Endodermal cell (in vitro differentiated cells): ENCODE measurements at places on chromosomes 6 and 20.
A peak's percentile ranks its signal among the peaks of the same experiment; 100 is the strongest.

GRCh38 chr6:11146117-11146826, 34.7 kb upstream of the ERVFRD-1 start:
- DNase-seq: peak; percentile 77

DNA sequence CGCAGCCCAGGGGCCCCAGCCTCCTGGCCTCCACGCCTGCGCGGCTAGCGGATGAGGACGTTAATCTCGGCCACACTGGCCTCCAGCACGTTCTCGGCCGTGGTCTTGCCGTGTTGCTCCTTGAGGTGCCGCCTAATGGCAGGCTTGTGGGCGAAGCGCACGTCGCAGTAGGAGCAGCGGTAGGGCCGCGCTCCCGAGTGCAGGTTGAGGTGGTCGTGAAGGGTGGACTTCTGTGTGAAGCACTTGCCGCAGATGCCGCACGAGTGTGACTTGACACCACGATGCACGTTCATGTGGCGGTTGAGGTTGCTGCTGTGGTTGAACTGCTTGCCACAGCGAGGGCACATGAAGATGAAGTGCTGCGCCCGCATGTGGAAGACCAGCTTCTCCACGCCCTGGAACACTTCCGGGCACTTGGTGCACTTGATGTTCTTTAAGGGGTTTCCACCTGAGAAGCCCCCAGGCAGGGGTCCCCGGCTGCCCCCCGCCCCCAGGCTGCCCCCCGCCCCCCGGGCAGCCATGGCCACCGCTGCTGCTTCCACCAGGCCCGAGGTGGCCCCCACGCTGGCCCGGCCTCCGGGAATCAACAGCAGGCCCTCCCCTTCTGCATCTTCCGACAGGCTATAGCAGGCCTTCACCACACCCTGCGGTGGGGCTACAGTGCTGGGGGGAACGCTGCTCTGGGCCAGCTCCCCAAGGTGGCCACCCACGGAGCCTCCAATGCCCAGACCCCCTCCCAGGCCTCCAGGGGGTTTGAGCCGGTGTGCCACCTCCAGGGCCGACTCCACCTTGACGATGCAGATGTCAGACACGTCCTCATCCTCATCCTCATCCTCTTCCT, 1.8 kb downstream of the ZBTB12 start:
- DNase-seq: peak; percentile 48

GRCh38 chr20:36159833-36160232, 5.3 kb downstream of the EPB41L1 start:
- DNase-seq: no peak

DNA sequence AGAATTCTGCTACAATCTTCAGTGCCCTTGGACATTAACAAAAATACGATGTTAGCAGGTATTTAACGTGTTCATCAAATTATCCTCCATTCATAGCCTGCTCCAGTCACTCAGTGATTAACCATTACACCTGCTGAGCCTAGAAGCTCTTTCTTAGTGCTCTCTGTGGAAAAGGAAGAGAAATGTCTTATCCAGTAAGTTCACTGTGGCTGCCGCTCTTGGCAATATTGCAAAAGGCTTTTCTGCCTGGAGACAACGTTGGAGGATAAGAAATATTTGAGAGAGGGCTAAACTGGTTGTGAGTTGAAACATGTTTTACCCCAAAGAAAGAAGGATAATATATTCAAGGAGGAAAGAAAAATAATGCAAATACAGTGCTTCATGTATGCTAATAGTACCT, 217.4 kb upstream of the HSF2 start:
- no peak for DNase-seq

DNA sequence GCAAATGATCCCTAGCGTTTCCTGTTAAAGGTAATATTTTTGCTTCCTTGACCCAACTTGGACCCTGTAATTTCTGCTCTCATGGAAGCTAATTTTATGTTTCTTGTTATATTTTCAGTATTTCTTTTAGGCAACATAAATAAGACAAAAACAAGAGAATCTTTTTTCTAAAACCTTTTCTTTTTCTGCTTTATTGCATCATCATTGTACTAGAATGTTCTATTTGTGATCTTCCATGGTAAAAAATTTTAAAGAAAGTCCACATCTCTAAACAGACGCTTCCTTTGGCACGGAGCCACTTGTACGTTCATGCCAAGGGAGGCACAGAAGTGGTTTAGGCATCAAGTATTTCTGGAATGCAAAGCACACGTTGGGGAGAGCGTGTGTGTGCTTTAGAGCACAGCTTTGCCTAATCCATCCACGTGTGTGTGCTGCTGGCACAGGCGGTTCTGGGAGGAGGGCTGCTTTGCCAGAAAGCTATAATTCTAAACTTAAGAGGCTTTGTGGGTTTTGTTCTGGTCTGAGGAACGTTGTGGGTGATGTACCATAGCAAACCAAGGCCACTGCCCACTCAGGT, 98.3 kb downstream of the SASH1 start:
- peak; percentile 38 for DNase-seq

GRCh38 chr20:14888134-14888533, 550.7 kb upstream of the FLRT3 start:
- no peak for DNase-seq

DNA sequence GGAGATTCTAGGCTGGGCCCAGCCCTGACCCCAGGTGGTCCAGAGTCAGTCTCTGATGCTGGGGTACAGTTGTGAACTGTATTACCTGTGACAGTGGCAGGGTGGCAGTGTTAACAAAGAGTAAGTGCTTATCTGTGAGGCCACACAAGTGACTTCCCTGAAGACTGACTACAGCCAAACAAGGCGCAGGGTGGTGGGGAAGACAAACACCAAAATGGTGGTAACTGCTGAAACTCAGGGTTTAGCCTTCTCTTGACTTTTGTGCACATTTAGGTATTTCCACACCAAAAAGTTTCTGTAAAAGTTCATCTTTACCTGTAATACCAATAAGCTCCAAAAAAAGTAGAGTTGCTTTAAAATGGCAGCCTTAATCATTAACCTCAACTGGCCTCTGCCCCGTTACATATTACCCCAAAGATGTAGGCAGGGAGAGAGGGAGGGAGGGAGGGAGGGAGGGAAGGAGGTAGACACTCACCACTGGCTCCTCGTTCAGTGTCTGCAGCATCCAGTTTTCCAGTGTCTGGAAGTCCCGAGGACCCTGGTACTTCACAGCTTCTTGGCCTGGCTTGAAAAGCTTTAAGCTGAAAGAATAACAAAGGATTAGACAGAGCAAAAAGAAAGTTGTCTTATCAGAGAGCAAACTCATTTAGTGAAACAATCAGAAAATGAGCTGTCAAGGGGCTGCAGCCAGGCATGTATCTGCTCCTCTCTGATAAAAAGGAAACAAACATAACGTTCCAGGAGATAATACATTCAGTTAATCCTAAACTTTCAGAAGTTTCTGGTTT, 11.3 kb downstream of the TXNDC5 start:
- peak; percentile 72 for DNase-seq

GRCh38 chr6:153210083-153210482, 79.0 kb upstream of the RGS17 start:
- DNase-seq: no peak

- no peak for DNase-seq
These were observed 44.8 kb downstream of the TCP11 start for GRCh38 chr6:35096129-35096862.

- DNase-seq: peak; percentile 95
These were observed 89.4 kb downstream of the GRM4 start for GRCh38 chr6:34056305-34057108.

- no peak for DNase-seq
These were observed 42.5 kb downstream of the CD109 start for GRCh38 chr6:73738367-73739028.

DNA sequence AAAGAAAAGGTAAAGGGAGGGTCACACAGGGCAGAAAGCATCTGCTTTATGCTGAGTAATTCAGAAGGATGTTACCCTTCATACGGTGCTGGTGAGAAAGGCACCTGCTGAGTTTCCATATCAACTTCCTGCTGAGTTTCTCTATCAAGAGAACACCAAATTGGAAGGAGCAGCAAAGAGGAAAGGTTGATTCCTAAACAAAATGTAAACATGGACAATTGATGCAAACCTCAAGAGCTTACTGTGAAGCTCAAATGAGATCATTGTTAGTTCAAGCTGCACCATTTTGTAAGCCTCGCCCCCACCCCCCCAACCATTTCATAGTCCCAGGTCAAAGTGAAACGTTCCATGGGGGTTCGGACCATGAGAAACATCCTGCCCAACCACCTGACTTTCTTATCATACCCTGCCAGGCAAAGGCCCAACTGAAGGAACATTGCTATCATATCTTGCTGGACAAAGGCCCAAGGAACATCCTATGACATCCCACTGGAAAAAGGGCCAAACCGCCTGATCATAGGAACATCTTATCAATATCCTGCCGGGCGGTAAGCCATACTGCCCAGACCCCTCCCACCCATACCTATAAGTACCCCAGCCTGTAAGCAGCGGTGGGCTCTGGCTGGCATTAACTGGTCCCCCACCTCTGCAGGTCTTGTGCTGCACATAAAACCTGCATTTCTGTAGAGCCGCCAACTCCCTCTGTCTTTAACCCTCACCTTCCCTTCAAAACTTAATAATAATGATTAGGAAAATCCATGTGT, 171.6 kb downstream of the UBE3D start:
- DNase-seq: no peak

DNA sequence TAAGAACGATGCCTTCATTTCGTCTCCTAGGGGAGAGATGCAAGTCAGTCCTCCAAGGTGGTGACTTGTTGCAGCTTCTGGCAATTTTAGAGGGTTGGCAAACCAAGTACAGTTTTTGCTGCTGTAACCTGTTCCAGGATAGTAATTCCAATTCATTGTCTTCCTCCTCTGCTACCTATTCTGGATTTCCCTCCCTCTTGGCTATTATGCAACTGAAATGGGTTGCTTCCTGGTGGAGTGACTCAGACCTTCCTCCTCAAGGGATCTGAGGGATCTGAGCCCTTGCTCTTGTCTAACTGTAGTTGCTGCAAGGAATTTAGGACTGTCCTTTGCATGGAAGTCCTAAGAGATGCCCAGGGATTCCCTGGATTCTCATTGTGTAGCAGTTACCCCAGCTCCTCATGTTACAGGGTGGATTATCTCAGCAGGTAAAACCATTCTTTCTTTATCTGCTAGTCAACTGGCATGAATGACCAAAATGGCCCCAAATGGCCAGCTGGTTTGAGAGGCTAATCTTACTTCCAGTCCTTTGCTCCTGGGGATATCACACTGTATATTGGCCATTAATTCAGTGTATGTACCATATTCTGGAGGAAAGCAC, 17.6 kb upstream of the ELMO2 start:
- DNase-seq: no peak

DNA sequence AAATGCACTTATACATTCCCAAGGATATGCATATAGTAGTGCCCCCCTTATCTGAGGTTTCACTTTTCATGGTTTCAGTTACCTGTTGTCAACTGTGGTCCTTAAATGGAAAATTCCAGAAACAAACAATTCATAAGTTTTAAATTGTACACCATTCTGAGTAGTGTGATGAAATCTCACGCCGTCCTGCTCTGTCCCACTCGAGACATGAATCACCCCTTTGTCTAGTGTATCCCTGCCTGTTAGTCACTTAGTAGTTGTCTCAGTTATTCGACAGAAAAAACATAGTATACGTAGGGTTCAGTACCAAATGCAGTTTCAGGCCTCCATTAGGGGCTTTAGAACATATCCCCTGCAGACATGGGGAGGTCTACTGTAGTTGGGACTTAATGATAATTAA, 57.0 kb downstream of the MAP1LC3A start:
- no peak for DNase-seq

DNA sequence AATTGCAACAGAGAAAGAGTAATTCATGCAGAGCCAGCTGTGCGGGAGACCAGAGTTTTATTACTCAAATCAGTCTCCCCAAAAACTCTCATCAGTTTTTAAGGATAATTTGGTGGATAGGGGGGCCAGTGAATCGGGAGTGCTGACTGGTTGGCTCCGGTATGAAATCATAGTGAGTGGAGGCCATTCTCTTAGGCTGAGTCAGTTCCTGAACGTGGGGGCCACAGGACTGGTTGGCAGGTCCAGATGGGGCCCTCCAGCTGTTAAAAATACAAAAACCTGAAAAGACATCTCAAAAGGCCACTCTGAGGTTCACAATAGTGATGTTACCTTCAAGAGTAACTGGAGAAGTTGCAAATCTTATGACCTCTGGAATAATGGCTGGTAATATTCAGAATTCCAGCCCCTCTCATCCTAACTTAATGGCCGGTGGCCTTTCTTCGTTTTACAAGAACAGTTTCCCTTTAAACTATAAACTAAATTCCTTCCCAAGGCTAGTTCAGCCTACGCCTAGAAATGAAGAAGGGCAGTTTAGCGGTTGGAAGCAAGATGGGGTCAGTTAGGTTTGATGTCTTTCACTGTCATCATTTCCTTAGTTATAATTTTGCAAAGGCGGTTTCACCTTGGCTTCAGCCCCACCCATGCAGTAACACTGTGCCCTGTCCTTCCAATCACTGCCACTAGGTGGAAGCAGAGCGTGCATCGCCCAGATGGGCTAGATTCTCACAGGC, 6.8 kb upstream of the MICA start:
- peak; percentile 94 for DNase-seq

DNA sequence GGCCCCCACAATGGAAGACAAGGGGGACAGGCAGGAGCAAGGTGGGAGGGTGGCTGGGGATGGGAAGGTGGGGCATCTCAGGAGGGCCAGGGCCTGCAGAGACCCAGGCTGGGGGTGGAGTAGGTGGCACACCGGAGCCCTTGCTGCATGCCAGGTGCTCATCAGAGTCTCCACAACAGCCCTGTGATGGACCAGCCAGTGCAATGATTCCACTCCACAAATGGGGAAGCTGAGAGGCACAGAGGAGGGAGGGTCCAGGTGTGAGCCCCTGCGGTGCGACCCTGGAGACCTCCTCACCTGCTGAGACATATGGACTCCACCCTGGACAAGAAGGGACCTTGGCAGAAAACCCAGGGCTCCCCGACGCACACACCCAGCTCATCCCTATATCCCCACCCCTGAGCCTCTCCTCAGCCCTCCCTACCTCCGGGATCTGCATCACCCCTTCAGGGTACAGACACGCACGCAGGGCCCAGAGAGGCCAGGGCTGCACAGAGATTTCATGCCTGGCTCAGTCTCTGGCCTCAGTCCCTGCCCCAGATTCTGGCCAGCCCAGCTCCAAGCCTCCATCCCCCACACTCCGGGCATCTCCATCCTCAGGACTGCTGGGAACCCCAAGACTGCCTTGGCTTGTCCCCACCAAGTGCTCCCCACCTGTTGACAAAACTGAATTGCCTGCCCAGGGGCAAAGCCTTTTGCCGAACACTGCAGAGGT, 7.1 kb upstream of the GRM4 start:
- peak; percentile 40 for DNase-seq

- no peak for DNase-seq
These were observed 445.2 kb upstream of the ID4 start for GRCh38 chr6:19391926-19392325.

- no peak for DNase-seq
These were observed 126.9 kb downstream of the KCNQ5 start for GRCh38 chr6:72748759-72749158.

- DNase-seq: no peak
These were observed 6.6 kb downstream of the TDP2 start for GRCh38 chr6:24660105-24660504.

GRCh38 chr20:59948828-59949720, 8.9 kb downstream of the FAM217B start:
- DNase-seq: no peak

GRCh38 chr6:36235309-36235708, 34.6 kb upstream of the PNPLA1 start:
- DNase-seq: peak; percentile 60

GRCh38 chr6:89139509-89140346, 6.1 kb upstream of the PM20D2 start:
- DNase-seq: no peak
